NCI-H2107 (cell line): ENCODE measurements at places on chromosomes 1 and 21.

DNA sequence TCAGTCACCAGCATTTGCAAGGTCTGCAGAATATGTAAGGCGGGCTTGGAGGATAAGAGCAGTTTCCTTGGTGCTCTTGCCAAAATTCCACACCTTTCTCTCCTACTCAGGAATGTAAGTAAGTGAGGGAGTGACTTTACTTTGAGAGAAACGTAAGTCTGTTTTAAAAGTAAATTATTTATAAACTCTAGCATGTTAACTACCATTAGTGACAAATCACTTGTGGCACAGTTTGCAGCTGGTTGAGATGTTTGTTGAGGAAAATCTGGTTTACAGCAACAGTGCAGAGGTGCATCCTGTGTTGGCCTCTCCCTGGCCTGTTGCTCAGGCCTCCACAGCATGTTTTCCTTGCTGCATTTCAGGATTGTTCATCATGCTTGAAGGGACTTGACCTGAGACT is 8.5 kb downstream of the CGN start:
- no peak for DNase-seq

DNA sequence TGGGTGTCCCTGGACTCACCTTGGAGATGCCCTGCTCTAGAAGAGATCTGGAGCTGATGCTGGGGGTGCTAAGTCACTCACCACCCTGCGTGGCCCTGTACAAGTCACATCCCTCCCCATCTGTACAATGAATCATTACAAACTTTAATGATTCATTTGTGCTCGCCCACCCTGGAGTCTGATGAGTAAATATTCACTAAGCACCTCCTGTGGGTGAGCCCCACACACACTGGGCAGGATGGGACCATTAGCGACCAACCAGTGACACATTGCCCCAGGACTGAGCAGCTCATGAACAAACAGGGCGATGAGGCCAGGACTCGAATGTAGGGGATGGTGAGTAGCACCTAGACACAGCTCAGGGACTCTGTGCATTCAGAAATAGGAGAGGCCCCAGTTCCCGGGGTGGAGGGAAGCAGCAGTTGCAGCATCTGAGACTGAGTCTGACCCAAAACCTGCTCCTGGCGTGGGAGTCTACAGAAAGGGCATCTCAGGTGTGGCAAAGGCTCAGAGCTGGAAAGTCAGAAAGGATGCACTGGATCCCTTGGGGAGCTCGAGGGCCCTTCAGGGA is 18.1 kb upstream of the PDZK1IP1 start:
- DNase-seq, result no peak

DNA sequence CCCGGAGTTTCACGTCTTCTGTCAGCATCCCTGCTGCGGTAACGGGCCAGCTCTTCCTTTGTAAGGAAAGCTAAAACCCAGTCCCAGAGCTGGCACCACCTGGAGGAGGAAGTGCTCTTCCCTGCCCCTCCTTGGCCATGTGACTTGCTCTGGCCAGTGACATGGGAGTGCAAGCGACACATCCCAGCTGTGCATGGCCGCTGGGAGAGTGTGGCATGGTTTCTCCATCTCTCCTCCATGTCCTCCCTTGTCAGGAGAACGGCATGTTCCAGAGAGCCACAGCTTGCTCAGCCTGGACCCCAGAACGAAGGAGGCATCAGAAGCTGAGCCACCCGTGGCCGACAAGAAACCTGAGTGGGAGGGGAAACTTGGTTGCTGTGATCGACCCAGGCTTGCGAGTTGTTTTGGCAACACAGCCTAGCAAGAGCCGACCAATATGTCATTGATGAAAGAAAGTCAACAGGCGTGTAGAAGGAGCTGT is 2.7 kb upstream of the PRXL2B start:
- no peak for DNase-seq

GRCh38 chr1:50959303-50959912 is 659 bp downstream of the FAF1 start:
- no peak for DNase-seq

GRCh38 chr1:150102986-150103385 is 35.4 kb downstream of the VPS45 start:
- no peak for DNase-seq

GRCh38 chr1:200172311-200172710 is 144.8 kb downstream of the NR5A2 start:
- no peak for DNase-seq

- DNase-seq, result no peak
These were observed 255.6 kb upstream of the DPYD start for GRCh38 chr1:98176414-98176813.

DNA sequence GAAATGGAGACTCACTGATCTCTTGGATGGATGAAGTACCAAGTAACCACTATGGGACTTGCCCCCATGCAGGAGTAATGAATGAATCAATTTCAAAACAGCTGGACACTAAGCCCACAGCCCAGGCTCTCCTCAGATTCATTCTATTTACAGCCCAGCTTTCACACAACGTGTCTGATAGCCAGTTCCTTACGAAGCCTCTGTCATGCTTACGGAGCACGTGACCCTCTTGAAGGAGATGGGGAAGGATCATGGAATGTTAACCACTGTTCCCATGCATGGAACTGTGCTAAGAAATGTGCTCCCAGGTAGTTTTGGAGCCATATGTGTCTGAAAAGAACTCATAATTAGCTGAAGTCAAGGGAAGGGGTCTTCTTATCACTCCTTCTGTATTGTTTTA is 124.1 kb downstream of the KIF26B start:
- DNase-seq, result no peak

DNA sequence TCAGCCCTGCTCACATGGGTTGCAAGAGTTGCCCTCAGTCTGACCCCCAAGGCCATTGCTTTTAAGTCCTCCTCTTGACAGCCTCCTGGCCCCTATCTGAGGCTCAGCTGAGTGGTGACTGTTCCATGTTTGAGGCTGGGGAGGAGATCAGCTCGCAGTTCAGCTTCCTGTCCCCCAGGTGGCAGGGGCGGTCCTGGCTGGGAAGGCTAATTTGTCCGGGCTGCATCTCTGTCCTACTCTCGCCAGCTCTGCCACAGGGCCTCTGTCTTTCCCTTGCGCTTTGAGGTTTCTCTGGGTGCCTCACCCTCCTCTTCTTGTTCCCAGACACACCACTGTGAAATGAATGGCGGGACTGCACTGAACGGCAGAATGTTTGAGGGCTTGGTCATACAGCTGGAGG is 157.3 kb downstream of the KCNJ6 start:
- peak; percentile 14 for DNase-seq

GRCh38 chr21:26550326-26550725 is 22.8 kb downstream of the CYYR1 start:
- no peak for DNase-seq

- DNase-seq, result no peak
These were observed 371.6 kb upstream of the RUNX1 start for GRCh38 chr21:35420656-35421055.

- no peak for DNase-seq
These were observed 223.7 kb upstream of the FAM78B start for GRCh38 chr1:166390366-166391033.

GRCh38 chr21:39686646-39687468 is 58.1 kb upstream of the IGSF5 start:
- no peak for DNase-seq

DNA sequence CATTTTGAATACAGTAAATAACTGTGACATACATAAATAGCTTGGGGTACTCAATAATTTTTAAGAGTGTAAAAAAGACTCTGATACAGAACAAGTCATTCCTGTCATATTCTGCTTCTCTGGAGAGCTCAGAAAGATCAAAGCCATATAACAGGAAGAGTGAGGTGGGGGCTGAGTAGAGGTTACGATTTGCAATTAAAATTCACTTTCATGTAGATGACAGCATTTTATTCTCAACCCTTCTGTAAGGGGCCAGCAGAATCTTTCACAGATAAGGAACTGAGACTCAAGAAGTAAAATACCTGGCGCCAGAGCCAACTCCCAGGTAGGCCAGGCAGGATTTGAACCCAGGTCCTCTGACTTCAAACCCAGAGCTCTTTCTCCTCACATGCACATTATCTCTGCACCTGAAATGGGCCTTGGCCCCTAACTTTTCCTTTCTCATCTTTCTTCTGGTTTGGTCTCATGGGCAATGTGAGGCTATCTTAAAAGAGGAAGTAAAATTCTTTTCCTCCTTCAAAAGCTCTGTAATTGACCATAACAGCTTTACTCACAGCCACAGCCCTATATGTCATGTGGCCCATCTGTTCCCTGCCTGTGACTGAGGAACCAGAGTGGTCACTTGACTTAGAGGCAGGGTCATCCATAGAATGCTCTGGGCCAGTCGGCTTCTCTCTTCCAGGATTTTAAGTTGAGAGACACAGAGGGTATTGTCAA is 80.9 kb upstream of the SYT6 start:
- DNase-seq, result no peak

DNA sequence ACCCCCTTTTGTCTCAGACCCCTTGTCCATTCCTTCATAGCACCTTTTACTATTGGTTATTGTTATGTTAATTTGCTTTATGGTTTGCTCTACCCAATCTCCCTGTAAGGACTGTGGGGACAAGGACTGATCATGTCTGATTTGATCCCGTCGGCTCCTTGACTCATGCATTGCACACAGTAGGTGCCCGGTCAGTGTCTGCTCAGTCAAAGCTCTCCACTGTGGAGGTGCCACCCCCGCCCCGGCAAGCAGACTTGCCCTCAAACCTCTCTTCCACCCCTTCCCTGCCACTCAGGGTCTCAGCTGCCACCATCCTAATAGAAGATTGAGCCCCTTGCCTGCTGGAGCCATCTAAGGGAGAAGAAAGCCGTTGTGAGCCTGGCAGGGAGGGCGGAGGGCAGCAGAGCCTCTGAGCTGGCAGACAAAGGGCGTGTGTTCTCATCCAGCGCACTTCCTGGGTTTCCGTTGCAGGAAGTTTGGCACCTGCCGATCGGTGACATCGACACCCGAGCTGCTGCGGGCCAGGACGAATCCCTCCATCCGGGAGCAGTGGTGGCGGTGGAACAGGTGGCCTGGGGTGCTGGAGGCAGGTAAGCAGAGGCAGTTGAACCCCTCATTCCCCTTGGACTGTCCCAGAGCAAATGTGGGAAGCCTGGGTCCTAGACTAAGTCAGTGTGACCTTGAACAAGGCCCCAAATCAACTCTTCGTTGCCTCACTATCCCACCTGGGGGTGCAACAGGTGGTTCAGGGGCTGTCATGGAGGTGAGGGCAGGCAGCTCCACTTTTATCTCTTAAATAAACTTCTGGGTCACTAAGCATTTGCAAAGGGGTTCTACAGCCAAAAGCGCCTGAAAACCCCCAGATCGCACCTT is 2.2 kb upstream of the FBLIM1 start:
- DNase-seq, result peak; percentile 64

GRCh38 chr21:25742900-25743299 is 8.1 kb downstream of the GABPA start:
- DNase-seq, result no peak

- no peak for DNase-seq
These were observed 458.3 kb upstream of the ADAMTS5 start for GRCh38 chr21:27425172-27425571.

GRCh38 chr21:37546299-37546908 is 179.8 kb downstream of the DYRK1A start:
- no peak for DNase-seq

- DNase-seq, result no peak
These were observed 62.1 kb downstream of the ARID4B start for GRCh38 chr1:235265900-235266299.

DNA sequence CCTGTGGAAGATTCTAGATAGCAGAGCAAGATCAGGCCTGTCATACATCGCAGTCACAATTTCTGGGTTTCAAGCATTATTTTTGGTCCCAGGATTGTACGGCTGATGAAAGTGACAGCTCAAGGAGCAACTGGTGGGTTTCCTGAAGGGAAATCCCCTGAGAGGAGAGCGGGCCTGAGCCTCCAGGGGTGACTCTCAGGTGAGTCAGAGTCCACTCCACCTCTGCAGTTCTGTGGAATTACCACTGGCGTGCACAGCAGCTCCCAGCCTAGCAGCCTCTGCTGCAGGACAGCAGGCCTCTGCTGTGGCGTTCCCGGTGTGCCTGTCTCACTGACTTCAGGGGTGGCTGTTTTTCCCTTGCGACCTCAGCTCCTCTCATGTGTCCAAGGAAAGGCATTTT is 24.4 kb downstream of the SLC66A1 start:
- DNase-seq, result no peak

DNA sequence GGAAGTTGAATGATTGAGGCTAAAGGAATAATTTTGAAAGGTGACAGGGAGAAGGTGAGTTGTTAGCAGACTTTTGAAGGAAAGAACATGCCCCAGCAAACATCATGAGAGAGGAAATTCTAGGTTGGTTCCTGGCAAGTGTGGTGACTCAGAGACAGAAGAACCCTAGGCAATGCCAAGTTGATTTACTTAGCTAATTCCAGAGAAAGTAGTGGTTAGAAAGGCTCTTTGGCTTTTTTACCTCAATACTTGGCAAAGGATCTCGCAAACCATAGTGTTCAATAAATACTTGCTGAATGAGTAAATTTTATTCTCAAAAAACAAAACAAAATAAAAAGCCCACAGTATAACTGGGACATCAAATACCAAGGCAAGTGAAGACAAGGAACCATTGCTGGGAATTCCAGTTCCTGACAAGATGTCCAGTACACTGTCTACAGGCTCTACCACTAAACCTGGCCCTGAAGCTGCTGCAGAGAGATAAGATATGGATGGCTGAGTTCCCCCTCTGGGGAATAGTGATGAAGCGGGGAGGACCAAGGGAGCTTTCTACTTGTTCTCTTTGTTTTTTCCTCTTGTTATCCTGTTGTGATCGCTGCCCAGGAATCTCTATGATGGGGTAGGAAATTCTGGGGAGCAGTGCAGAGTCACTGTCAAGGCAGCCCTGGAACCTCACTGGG is 48.2 kb downstream of the IL12RB2 start:
- no peak for DNase-seq

- DNase-seq, result no peak
These were observed 170.1 kb downstream of the CRB1 start for GRCh38 chr1:197438010-197438790.

GRCh38 chr1:23123528-23123927 is 45.1 kb downstream of the LUZP1 start:
- DNase-seq, result no peak

GRCh38 chr21:41368735-41369104 is 6.9 kb downstream of the MX2 start:
- DNase-seq, result no peak

- DNase-seq, result no peak
These were observed 2.7 kb upstream of the COL16A1 start for GRCh38 chr1:31706384-31707058.

DNA sequence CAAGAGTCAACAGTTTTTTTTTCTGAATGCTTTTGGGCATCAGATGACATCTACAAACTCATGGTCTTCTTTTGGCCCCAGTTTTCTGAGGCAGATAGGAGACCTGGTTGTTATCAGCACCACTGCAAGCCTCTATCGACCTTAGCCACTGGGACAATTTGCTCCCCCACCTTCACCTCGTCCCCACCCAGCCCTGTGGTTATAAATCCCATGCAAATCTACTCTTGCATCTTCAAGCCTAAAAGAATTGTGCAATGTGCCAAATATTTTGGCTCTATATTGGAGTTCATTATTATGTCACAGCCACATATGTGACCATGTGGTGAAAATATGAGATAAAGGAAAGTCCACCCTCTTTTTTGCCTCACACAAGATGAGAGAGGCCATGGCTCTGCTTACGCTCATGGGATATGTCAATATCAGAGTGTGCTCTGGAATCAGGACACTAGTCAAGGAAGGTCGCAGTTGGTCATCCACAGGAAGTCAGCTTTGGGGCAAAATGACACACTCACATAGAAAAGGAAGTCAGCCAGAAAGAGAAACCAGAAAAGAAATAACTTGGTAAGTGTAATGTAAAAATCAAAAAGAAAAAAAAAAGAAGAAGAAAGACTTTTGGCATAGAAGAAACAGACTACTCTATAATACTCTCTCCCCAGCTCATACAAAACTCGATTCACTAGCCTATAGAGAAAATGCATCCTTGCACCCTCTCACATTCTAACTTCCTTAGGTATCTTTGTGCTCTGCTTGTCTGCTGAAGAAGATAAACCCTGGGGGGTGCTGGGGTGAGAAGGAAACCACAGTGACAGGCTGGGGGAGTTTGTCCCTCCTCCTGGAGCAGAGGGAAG is 21.2 kb downstream of the SLC30A10 start:
- DNase-seq, result no peak
